ENCODE measurements at places on chromosomes 5 and 9.

DNA sequence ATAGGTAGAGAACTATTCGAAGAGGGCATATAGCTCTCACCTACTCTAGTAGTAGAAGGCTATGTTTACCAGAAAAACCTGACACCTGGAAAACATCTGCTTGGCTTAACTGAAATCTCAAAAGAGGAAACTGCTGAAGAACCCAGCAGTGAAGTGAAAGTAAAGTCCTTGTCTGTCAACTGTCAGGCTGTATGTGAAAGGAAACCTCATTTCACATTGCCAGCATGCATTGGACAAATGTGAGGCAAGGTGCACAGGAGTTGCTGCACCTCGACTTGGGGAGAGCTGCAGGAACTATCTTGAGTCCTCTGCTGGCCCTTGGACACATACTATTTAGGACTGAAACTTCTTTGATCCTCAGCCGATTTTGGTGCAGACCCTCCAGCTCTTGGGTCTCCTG is 53.3 kb downstream of the NREP start:
- peak; percentile 62 for DNase-seq

DNA sequence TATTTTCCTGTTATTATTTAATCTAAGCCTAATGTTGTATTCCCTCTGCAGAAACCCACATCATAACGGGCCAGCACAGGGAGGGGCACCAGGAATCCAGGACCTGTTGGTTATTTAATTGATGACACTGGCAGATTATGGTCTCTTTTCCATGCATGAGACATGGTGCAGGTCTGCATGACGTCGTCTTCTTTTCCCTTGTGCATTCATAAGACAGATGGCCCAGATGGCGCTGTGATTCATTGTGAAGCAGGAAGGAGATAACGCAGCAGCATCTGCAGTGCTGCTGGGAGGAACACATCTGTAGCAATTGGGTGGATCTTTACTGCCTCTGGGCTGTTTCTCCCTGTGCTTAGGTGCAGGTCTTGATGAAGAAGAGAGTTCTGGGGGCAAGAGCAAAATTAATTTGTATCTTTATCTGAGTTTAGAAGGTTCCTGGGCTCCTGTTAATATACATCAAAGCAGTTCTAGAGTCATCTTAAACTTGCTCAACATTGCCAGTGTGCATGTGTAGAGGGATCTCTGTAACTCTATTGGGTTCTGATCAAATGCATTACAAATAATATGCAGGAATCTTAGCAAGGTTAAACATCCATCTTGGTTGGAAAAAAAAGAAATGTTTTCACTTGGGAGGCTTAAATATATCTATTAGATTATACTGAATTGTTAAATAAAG is 176.1 kb downstream of the PCSK1 start:
- DNase-seq: no peak

- no peak for DNase-seq
These were observed 9.7 kb downstream of the NREP start for GRCh38 chr5:111747337-111747736.

- no peak for DNase-seq
These were observed 30.4 kb downstream of the ELP1 start for GRCh38 chr9:108903420-108904103.

DNA sequence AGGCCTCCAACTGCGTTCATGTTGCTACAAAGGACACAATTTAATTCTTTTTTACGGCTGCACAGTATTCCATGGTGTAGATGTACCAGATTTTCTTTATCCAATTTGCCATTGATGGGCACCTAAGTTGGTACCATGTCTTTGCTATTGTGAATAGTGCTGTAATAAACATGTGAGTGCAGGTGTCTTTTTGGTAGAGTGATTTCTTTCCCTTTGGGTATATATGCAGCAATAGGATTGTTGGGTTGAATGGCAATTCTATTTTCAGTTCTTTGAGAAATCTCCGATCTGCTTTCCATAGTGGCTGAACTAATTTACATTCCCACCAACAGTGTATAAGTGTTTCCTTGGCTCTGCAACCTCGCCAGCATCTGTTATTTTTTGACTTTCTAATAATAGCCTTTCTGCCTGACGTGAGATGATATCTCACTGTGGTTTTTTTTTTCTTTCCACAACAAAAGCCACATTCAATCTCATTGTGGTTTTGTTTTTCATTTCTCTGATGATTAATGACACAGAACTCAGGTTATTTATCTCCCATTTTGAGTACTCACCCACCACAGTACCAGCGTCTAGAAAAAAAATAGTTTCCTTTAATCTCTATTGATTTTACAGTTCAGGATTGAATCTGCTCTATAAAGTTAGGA is 21.9 kb downstream of the ARRDC3 start:
- no peak for DNase-seq

DNA sequence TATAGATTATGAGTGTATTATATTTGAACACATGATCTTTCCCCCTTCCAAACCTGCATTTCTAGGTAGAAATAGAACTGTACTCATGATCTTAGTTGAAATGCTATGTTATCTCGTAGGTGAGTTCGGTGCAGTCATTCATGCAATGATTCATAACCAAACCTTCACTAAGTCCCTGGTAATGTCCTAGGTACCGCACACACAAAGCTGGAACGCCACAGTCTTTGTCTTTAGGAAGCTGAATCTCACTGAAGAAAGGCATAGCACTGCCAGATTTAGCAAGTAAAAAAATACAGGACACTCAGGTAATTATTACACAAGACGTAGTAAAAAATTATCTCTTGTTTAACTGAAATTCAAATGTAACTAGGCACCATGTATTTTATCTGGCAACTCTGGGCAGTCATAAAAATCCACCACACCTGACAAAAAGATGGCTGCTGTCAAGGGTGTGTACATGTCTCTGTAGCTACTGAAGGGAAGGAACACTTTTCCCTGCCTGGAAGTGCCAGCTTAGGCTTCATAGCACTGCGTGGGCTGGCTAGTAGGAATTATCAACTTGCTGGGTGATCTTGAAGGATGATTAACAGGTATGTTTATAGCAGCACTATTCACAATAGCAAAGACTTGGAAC is 28.0 kb upstream of the TXN start:
- DNase-seq: no peak

- DNase-seq: no peak
These were observed 45.7 kb upstream of the ALDOB start for GRCh38 chr9:101481261-101481660.

DNA sequence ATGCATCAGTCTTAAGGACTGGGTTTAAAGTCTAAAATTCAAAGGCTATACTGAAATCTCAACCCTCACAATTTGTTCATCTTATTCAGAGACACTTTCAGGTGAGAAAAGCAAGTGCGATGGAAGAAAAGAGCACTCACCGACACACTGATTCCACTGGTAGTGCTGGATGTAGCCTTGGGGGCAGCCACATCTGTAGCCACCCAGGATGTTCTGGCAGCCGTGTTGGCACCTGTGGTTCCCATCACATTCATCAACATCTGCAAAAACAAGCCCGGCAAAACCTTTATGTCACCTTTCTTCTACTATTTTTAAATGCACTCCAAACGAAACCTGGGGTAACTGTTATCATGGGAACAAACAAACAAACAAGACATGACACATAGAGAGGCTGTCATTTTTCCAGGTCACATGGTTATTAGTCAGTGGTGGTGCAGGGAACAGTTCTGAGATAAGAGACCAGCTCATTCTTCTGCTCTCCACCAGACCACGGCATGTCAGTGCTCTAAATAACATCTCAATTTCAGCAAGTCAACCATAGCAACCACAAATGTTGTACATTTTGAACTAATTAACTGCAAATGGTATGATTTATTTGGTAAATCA is 188.4 kb downstream of the SLC12A2 start:
- no peak for DNase-seq

GRCh38 chr9:4117835-4118610 is 181.8 kb downstream of the GLIS3 start:
- peak; percentile 26 for DNase-seq

DNA sequence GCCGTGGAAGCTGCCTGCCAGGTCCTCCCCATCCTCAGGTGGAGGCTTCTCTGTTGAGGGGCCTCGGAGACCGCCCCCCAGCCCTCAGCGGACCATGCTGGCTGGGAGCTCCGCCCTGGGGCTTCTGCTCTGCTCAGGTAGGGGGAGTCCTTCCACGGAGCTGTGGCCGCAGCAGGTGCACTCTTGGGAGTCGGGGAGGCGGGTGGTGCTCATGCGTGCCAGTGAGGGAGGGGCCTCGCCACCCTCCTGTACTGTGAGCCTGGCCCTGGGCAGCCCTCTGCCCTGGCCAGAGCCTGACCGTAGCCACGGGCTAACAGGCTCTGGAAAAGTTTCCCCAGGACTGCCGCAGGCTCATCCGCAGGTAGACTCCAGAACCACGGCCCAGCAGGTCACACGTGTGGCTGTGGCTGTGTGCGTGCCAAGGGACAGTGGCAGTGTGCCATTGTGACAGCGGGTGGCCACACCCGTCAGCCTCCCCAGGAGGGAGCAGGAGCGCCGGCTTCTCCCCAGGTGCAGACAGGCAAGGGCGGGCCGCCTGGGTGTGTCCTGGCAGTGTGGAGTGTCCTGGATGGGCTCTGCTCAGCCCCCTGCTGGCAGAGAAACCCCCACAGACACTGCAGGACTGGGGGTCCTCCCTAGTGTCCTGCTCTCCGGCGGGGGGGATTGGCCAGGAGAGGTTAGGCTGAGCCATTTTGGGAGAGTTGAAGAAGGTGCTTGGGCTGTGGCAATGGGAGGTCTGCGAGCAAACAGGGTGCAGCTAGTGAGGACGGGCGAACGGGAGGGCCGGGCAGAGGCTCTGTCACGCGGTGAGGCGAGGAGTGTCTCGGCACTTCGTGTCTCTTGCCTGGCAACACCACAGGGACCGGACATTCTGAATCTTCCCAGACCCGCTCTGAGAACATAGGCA is 29.5 kb downstream of the TPPP start:
- DNase-seq: no peak

GRCh38 chr9:111922324-111923013 is 25.9 kb downstream of the UGCG start:
- no peak for DNase-seq
